ENCODE measurements at places on chromosomes 1 and 21.

DNA sequence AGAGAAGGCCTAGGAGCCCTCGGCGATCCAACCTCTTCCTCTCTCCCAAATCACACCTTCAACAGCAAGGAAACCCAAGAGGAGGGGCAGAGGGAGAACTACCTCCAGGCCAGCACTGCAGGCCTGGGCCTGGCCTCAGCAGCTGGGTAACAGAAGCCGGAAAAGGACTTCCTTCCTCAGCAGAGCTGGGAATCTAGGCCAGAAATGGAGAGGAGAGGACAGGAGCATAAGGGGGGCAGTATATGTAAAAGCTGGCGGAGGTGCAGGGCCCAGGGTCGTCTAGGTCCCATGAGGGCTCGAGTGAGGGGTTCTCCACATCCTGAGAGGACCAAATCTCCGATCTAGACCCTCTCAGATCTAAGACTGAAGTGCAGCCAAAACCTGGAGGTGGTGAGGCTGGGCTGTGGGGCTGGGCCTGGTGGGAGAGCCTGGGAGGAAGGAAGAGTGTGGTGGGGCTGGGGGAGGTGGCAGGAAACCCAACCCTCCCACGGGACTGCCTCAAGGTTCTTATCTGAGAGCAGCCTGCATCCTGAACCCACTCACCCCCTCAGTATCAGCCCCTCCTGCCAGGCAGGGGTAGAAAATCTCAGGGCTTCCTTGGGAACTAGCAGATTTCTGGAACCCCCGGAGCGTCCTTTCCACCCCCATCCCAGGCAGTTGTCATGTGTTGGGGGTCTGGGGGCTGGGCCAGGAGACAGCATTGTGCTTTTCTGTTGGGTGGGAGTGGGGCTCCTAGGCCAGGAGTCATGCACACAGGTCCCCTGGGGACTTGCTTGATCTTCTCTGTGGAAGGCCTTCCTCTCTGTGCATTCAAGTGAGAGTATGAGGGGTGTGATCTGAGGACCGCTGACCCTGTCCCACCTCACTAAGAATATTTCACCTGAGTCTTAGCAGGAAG, 33.0 kb downstream of the PIK3C2B start:
- peak; percentile 17 for DNase-seq

- DNase-seq, result no peak
These were observed 16.3 kb downstream of the PIK3C2B start for GRCh38 chr1:204478172-204478899.

DNA sequence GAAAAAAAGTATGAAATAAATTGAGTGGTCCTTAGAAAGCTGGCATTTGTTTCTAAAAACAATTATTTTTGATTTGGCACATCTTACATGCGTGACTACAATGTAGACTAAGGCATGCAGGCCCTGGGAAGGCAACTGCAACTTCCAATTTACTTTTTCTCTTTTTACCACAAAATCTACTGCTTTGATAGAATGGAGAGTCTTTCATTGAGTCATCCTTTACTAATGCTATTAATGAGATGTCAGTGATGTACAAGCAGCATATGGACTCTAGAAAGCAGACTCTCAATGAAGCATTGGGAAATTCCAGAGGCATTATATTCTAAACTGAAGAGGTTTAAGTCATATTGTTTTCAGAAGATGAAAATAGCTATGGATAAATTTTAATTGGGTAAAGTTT, 29.6 kb upstream of the PRRX1 start:
- no peak for DNase-seq

GRCh38 chr1:2221271-2221670, 6.8 kb upstream of the SKI start:
- DNase-seq, result no peak
